ENCODE measurements at places on chromosomes 12 and 14.

DNA sequence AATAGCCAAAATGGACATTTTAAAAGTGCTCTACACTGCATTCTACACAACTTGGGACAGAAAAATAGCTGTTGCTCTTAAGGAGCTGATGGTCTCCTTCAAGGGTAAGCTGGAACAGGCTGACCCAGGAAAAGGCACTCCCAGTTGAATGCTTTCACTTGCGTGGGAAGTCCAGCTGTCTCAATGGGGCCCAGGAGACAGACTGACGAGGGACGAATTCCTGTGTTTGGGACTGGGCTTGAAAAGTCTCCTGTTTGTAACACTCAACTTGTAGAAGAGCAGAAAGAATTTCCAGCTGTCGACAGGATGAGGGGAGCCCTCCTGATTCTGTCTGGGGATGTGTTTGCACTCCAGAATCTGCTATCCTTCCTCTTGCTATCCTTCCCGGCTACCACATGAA, 180.8 kb downstream of the ZFP36L1 start:
- no peak for DNase-seq

- DNase-seq = no peak
Observed at GRCh38 chr12:64582862-64583261, 27.4 kb upstream of the RASSF3 start.

DNA sequence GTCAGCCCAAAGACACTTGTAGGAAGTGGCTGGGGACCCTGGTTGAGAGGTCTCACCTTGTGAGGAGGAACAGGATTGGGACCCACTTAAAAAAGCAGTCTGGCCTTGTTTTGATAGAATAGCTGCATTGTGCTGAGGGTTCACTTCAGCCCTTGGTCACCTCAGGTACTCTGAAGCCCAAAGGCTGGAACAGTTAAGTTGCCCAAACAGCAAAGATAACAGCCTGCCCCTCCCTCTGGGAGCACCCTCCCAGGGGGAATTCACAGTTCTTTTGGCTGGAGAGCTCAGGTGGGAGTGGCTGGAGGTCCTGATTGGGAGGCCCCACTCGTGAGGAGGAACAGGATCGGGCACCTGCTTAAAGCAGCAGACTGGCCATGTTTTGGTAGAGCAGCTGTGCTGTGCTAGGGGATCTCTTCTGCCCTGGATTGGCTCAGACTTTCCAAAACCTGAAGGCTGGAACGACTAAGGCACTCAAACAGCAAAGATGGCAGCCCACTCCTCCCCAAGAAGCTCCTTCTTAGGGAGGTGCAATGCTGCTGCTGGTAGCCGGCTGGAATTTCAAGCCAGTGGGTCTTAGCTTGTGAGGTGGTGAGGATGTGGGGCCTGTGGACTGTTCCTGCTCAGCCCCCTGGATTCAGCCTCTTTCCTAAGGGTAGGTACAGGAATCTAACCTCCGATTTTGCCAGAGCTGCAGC, 143.8 kb upstream of the SLC38A2 start:
- DNase-seq = no peak

DNA sequence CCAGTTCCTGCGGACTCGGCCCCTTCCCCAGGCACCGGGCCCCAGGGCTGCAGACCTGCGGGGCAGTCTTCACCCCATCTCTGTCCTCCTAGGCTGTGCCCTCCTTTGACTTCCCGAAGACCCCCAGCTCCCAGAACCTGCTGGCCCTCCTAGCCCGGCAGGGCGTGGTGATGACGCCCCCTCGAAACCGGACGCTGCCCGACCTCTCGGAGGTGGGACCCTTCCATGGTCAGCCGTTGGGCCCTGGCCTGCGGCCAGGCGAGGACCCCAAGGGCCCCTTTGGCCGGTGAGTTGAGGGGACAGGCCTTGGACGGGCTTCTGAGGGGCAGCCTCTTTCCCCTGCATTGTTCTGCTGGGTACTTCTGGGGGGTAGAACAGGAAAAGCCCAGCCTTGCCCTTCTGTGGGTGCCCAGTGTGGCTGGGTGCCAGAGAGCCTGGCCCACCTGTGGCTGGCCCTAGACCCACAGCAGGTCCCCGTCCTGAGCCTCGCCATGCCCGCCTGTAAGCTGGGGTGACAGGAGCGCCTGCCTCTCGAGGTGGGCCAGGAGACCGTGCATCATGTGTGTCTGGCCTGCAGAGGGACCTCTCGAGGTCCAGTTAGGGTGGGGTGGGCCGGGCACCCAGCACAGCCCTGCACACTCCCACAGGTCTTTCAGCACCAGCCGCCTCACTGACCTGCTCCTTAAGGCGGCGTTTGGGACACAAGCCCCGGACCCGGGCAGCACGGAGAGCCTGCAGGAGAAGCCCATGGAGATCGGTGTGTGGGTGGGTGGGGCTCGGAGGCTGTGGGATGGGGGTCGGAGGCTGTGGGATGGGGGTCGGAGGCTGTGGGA, 12.6 kb upstream of the PUS1 start:
- no peak for DNase-seq

- no peak for DNase-seq
Observed at GRCh38 chr12:88575361-88575970, 4.8 kb downstream of the KITLG start.

- no peak for DNase-seq
Observed at GRCh38 chr14:32370714-32371113, 41.6 kb downstream of the AKAP6 start.

DNA sequence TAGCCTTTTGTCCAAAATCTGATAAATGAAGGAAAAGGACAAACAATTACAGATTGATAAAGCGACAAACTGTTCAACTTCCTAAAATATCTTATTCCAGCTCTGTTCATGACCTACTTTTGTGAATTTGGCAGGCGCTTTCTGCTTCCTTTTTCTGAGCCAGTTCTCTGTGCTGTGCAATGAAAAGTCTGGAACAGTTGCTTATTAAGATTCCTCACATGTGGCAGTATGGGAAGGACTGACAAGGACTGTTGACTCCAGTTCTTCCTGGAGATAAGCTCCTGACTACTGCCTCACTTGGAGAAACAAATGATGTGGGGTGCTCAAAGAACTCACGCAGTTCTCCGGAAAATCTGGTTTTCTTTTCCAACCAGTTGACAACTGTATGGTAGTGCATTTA, 58.3 kb upstream of the ANP32D start:
- DNase-seq = no peak

GRCh38 chr12:124389138-124389724, 94.3 kb downstream of the RFLNA start:
- DNase-seq = peak; percentile 70

GRCh38 chr12:26122681-26123481, 2.0 kb downstream of the BHLHE41 start:
- no peak for DNase-seq

- DNase-seq = no peak
Observed at GRCh38 chr12:68224613-68225285, 861 bp downstream of the IL26 start.

- DNase-seq = no peak
Observed at GRCh38 chr14:93047661-93048060, 68.1 kb downstream of the ITPK1 start.

DNA sequence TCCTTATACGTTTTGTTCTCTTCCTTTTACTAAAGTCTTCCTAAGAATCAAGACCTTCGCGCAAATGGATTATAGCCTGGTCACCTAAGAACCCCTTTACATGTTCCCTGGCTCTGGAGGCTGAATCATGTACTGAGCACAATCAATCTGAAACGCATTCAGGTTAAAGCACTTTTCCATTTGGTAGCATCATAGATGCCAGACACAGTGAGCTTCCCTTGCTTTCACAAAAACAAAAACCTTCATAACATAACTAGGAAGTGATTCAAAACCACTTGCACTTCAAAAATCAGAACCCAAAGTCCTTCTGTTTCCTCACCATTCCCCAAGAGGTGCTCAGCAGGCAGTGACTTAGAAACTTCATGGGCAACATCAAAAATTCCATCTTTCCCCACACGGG, 105.4 kb downstream of the CRACR2A start:
- no peak for DNase-seq

GRCh38 chr12:106918746-106919145, 37.0 kb upstream of the TMEM263 start:
- no peak for DNase-seq

DNA sequence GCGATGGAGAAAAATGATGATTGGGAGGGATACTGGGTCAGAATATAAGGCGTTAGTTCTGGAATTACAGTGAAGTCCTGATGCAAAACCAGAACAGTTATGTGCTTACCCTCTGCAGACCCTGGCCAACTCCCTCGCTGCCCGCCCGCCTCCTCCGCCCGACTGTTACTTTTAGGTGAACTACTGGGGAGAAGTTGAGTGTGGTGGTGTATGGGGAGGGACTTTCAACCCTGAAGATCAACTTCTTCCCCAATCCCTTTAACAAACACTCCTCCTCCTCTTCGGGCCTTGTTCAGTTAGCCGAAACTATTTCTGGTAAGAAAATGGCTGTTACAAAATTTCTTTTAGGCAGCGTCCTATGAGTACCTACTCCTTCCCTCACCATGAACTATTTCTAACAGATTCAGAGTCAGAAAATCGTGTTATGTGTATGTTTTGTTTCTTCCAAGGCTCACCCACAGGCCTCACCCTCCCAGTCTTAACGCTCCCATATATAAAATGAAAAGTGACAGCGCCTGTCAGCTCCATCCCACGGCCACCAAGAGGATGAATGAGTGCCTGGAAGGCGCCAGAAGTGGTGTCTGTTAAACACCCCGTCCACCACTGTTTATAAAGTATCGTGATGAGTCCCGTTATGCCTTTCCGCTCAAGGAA, 1.3 kb downstream of the FBXO33 start:
- DNase-seq = no peak

DNA sequence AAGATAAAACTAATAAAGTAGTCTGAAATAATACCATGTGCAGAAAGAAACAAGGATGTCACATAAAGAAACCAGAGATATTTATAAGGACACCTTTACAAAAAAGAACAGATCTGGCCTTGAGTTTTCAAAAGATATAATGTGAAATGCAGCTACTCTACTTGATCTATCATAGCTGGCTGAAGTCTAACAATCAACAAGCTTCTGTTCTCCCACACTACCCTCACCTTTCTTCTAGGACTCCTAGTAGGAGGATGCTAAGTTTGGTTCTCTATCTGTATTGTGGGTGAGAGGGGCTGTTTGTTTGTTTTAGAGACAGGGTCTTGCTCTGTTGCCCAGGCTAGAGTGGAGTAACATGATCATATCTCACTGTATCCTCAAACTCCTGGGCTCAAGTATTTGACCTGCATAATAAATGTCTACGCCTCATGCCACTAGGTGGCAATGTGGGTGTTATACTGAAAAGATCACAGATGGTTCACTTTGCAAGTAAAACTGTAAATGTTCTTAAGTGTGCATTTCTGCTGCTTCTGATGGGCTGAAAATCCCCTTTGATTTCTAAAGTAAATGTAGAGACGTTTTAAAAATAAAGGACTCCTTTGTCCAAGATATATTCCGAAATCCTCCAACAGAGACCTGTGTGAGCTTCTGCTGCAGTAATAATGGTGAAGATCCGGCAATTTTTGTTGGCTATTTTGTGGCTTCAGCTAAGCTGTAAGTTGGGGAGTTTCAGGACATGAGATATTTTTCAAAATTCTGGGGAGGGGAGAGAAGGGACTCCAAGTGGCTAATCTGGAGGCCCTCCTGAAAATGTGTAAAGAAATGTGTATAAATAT, 269.3 kb downstream of the DAD1 start:
- DNase-seq = no peak

DNA sequence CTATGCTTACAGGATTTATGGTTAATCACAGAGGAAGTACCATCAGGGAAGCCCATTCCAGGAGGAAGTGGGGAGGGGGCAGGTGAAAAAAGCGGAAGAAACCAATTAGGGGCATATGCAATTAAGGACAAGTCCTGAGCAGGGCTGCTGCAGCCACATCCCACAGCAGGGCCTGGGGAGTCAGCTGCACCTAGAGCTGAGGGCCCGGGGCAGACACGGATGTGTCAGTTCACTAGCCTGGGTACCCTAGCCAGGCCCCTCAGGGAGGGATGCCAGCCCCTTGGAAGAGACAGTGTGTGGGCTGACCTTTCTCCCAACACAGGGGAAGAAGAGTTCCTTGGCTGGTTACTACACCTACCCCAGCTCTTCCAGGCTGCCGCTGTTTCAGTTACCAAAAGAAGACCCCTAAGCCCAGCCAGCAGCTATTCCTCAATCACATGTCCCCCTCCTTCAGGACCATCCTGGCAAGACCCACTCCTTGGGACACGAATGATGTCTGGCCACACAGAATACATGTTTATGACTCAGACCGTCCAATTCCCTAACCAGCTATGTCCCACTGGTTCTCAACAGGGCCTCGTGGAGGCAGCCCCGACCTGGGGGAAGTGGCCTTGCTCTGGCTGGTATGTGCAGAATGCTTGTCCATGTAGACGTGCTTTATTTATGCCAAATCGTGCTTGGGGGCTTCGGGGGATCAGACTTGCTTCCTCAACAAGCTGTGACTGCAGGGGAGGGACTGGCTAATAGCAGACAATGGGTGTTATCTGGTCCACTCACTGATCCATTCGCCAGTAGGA, 133.7 kb upstream of the RTL1 start:
- DNase-seq = no peak

- DNase-seq = no peak
Observed at GRCh38 chr14:72443991-72444441, 449.9 kb downstream of the DPF3 start.

DNA sequence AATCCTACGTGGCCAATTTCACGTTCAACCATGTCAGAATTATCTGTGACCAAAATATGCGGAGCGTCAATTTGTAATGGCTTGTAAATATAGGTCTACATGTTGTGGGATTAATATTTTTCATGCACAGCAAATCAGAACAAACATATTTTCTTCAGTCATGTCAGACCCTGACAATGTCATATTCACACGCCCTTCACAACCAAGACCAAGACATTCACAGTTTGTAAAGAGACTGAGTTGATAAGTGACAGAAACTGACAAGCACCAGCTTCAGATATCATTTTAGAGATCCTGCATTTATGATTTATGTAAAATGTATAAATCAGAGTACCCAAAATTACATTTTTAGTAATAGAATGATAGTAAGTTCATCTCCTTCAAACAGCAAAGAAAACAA, 57.3 kb upstream of the NOVA1 start:
- DNase-seq = no peak

- no peak for DNase-seq
Observed at GRCh38 chr12:120849765-120850164, 54.4 kb downstream of the SPPL3 start.

- DNase-seq = no peak
Observed at GRCh38 chr14:44030831-44031383, 476.2 kb downstream of the FSCB start.

DNA sequence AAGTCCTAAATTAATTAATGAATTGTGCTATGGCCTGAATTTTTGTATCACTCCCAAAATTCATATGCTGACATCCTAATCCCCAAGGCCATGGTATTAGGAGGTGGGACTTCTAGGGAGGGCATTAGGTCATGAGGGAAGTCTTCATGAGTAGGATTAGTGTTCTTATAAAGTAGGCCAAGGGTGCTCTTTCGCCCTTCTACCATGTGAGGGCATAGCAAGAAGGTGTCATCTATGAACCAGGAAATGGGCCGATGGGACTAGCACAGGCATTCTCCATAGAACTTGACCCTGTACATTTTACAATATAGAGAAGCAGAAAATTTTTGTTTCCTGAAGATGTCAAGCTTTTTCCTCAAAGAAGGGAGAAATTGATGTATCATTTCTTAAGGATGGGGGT, 12.5 kb downstream of the SYT10 start:
- no peak for DNase-seq

Data from activated naive CD4-positive, alpha-beta T cell (primary cell).